ENCODE measurements at places on chromosomes 3 and 15.

GRCh38 chr3:16140116-16140893, 34.2 kb upstream of the GALNT15 start:
- DNase-seq: peak; percentile 94

GRCh38 chr3:172394692-172395091, 53.6 kb downstream of the GHSR start:
- no peak for DNase-seq

- DNase-seq: no peak
Measured at GRCh38 chr15:39628546-39629257, 47.8 kb downstream of the THBS1 start.

DNA sequence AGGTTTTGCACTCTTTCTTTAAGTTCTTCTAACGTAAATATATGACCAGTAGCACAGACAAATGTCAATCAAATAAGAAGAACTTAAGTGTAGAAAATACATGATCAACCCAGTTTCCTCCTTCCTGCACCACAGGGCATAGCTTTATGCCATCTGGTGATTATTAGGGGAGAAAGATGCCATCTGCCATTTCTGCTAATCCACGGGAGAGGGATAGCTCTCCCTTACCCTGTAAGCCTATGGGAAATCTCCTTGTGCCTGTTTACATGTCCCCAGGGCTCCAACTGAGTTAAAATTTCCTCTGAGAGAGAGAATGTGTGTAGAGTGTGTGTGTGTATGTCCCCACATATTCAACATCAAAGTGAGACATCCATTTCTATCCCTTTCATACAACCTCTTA, 135.9 kb downstream of the RSL24D1 start:
- DNase-seq: no peak

DNA sequence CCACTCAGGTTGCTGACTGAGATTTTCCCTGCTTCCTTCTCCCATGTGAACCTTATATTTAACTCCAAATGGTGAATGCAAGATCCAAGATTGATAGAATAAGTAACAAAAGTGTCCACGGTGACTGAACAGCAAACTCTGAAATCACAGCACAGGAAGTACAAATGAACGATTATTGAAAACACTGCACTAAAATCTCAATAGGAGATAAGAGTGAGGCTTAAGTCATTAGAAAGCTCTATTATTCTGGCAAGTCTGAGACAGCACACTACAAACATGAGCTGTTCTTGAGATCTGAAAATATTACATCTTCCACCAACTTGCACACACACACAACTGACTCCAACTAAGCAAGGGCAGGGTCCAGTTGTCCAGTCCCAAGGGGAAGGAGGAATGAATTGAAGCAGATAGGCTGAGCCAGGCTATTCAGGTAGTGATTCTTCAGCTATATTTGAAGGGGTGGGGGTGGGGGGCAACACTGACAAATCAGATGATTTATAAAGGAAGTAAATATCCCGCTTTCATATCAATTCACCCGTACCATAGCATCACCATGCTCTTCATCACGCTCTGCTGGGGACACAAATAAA, 2.9 kb downstream of the ZNF385D start:
- DNase-seq: no peak

GRCh38 chr3:51916418-51916817, 13.3 kb upstream of the IQCF1 start:
- DNase-seq: no peak

GRCh38 chr15:86038491-86038890, 41.2 kb upstream of the AGBL1 start:
- no peak for DNase-seq

DNA sequence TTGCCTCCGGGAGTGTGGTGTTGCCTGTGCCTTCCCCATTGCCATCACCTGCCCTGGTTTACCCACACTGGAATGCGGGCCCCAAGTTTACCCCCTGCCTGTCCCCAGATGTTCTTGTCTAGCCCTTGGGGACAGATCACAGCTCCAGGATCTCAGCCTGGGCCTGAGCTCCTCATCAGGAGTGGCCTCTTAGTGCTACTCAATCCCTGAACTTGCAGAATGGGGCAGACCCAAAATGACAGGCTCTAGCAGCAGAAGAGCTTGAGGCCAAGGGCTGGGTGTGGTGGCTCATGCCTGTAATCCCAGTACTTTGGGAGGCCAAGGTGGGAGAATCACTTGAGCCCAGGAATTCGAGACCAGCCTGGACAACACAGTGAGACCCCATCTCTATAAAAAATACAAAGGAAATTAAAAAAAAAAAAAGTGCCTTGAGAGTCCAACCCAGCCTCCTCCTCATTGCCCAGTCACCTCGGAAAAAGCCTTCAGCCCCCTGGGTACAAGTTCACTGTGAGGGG, 3.8 kb downstream of the CHAC1 start:
- DNase-seq: no peak

DNA sequence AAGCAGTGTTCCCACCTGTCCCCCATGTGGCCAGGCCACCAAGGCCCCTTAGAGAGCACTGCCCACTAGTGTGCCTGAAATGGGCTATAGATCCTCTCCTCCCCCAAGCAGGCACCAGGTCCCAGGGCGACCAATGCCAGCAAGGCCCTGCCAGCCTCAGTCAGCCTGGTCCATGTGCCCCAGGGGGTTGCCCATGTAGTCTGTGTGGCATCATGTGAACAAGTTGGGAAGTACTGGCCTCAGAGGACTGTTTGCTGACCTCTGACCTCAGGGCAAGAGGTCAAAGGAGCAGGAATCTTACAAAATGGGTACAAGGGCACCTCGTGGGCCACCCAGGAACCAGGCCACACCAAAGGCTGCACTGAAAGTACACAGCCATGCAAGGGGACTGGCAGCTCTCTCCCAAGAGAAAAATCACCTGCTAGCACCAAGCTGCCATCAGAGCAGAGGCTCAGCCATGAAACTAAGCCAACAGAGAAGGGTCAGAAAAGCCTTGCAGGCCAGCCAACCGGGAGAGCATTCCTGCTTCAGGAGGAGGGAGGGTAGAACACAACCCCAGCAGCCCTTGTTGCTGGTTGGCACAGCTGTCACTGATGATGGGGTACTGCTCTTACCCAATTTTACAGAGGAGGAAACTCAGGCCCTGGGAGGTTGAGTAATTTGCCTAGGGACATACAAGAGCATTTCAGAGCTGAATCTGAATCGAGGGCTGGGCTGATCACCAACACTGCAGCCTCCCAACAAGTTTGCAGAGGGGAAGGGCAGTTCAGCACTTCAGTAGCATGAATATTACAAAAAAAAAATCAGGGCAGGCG, 5.2 kb upstream of the FURIN start:
- no peak for DNase-seq

DNA sequence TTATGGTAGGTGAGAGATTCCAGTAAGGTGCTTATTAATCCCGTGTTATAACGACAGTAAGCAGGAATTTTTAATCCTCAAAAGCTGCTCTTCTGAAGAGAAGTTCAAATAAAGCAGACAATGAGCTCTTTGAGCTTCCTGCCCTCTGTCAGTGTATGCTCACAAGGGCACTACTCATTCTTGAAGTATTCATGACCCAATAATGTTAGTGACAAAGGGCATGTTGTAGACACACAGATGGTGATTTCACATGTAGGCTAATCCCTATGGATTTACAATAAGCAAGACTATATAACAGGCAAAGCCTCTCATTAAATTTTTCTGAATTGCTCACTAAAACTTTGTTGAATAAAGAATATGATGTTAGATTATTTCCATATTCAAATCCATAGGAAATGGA, 578.6 kb downstream of the RSL24D1 start:
- no peak for DNase-seq

- DNase-seq: no peak
Measured at GRCh38 chr15:53527996-53528395, 231.5 kb downstream of the WDR72 start.

- DNase-seq: no peak
Measured at GRCh38 chr15:26125664-26126063, 262.5 kb upstream of the ATP10A start.

GRCh38 chr3:77256584-77257503, 216.9 kb downstream of the ROBO2 start:
- DNase-seq: no peak

- DNase-seq: no peak
Measured at GRCh38 chr3:77197408-77197807, 157.5 kb downstream of the ROBO2 start.

DNA sequence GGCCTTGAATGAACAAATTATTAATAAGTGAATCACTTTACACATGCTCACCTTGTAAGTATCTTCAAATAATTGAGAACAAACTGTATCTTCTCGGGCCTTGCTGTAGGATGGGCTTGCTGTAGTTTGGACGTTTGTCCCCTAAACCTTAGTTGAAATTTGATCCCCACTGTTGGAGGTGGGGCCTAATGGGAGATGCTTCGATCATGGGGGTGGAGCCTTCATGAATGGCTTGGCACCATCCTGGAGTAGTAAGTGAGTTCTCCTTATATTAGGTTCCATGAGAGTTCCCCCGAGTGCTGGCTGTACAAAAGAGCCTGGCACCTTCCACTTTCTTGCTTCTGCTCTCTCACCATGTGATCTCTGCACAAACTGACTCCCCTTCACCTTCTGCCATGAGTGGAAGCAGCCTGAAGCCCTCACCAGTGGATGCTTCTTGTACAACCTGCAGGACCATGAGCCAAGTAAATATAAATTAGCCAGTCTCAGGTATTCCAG, 29.3 kb downstream of the PIGB start:
- DNase-seq: no peak

GRCh38 chr3:42276141-42277132, 10.5 kb upstream of the CCK start:
- DNase-seq: no peak

GRCh38 chr3:66633402-66634381, 132.9 kb upstream of the LRIG1 start:
- no peak for DNase-seq

GRCh38 chr3:175046601-175047000, 187.5 kb downstream of the NAALADL2 start:
- DNase-seq: no peak

DNA sequence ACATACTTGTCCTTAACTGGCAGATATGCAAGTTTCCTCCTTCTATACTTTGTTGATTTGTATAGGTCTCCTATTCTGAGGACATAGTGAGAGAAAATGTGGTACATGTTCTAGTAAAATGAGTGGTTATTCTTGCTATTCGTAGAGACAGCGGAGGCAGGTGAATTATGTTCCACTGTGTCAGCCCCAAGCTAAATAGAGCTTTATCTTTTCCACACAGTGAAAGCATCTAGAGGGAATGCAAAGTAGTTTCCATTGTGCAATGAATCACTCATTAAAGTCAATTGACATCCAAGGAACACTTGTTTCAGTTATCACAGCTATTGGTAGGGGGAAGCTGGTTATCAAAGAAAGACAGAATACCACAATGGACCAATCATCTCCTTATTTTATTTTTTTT, 262.4 kb downstream of the NLGN1 start:
- peak; percentile 42 for DNase-seq

GRCh38 chr3:128438488-128439072, 28.1 kb downstream of the DNAJB8 start:
- DNase-seq: no peak

DNA sequence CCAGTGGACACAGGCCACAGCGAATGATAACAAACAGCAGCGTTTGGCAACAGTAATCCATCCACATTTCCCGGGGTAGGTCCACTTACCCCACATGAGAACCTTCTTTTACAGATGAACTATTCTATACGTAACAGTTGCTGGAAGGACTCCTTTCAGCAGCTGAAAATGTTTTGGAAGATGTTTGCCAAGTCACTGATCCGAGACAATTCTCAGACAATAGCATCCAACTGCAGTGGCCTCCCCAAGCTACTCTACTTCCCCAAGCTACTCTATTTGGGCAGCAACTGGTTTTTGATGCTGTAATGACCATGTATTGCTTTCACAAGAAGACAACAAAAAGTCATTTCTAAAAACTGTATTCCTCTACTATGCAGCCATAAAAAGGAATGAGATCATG, 87.5 kb downstream of the ADAMTS17 start:
- DNase-seq: no peak

- DNase-seq: no peak
Measured at GRCh38 chr15:26045516-26045915, 182.4 kb upstream of the ATP10A start.

DNA sequence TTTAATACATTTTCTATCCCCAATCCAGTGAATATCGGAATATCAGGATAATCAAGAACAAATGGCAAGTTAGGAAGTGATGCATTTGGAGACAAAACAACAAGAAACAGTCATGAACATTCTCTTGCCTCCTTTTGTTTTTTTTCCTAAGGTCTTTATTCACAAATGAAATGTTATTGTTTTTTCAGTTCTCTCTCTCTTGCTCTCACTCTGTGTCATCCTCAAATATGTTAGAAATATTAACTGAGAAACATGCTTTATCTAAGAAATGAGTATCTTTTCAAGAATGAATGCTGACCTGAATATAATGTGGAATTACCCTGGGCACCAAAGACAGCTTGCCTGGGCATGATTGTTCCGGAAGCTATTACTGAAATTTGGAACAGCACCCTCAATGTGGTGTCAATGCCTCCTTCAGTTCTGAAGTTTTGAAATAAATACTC, 51.3 kb downstream of the RBMS3 start:
- no peak for DNase-seq

- no peak for DNase-seq
Measured at GRCh38 chr15:88835119-88835518, 31.9 kb downstream of the ACAN start.

GRCh38 chr3:153210146-153210545, 48.1 kb downstream of the RAP2B start:
- no peak for DNase-seq

DNA sequence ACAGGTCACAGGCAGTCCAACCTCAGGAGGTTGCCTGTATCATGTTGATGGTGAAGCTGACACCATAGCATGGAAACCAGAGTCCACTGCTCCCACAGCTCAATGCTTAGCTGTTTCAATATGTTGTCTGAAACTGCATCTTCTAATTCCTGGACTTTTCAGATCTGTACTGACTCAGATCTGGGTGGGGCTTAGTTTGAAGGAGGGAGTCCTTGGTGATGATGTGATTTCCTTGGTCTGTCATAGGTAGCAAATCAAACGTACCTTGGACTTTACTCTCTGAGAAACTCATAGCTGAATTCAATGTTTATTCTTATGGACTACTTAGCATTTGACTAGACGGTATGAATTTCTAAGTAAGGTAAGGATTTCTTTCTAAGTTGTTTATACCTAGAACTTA, at the start of gene HHLA2:
HHLA2 (plus strand) TSS at position 310 of the 400 bp plus-strand sequence. CDS start 55,266 bp downstream, outside the sequence.
- no peak for DNase-seq

- DNase-seq: no peak
Measured at GRCh38 chr3:172042136-172042662, 2.8 kb downstream of the FNDC3B start.

DNA sequence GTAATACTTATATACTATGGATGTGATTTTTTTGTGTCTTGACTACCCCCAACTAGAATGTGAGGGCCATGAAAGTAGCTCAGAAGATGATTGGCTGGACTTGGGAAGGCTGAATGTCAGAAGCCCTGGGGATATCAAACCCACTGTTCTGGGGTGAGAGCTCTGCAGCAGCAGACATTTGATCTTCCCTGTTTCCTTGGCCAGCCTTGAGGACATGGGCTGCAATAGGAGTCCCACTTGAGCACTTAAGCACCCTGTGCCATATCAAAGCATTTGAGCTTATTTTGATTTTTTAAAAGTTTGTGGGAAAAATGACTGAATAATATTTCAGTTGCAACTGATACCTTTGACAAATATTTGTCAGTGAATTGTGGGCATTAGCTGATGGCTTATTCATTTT, 21.7 kb downstream of the GTF2E1 start:
- DNase-seq: no peak

Measured in astrocyte of the hippocampus (primary cell).